ENCODE measurements at places on chromosomes 12 and 14.
A peak's percentile ranks its signal among the peaks of the same experiment; 100 is the strongest.

DNA sequence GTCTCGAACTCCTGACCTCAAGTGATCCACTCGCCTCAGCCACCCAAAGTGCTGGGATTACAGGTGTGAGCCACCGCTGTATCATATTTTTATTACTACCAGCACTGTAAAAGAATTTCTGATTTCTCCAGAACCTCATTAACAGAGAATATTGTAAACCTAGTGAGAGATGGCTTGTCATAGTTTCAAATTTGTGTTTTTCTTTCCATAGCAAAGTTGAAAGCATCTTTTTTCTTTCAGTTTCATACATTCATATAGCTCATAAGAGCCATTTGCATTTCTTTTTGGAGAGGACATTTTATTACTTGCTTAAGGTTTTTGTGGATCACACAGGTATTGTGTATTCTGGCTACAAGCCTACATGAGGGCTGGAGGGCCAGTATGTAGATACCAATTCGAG is 58.0 kb downstream of the MIS18BP1 start:
- DNase-seq: no peak

DNA sequence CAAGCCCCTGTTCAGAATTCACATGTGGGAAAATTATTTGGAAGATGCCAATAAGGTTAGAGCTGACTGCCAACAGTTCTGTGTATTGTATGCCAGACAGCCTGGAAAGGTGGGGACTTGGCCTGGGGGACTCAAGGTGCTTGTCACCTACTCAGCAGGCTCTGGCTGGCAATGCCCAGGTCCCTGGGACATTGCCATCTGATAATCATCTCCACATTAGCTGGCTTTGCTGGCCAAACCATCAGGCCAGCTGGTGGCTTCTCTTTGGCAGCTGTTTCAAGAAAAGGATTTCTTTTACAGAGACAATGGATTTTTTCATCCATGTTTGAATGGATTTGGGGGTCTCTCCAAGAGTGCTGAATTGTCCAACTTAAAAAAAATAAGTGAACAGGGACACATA is 165.2 kb downstream of the BRMS1L start:
- DNase-seq: no peak

DNA sequence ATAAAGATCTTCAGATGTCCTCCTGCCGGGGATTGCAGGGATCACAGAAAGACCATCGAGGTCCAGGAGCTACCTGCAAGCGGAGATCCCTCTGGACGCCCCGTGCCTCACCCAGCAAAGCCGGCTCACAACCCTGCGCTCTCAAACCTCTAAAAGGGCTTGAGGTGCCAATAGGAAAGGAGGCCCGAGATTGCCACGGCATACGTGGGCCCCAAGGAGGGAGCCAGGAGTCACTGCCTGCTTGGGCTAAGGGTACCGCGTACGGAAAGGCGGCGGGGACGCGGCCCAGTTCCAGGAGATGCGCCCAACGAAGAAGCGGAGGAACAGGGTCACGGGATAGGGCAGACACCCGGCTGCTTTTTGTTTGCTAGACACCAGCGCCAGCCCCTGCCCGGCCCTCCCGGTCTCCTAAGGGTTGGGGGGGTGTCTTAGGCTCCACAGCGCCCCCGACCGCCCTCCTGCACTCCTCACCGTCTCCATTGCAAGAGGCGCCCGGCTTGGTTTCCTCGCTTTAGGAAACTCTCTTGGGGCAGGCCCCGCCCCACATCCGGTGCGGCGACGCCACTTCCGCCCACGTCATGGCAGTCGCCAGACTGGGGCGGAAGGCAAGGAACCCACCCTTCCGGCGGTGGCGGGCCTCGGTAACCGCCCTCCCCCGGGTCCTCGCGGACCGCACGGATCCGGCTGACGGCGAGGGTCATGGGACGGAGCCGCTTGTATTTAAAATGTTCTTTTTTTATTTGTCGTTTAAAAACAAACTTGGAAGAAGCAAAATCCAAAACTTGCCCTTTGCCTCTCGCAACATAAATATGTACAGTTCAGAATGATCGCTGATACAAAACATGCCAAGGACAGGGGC is at the start of gene PRKAG1:
Gene PRKAG1, minus strand, starts transcription at position 516 of the 859 bp plus-strand sequence. Its CDS starts 36 bp downstream, at position 480.
- DNase-seq: peak; percentile 90

DNA sequence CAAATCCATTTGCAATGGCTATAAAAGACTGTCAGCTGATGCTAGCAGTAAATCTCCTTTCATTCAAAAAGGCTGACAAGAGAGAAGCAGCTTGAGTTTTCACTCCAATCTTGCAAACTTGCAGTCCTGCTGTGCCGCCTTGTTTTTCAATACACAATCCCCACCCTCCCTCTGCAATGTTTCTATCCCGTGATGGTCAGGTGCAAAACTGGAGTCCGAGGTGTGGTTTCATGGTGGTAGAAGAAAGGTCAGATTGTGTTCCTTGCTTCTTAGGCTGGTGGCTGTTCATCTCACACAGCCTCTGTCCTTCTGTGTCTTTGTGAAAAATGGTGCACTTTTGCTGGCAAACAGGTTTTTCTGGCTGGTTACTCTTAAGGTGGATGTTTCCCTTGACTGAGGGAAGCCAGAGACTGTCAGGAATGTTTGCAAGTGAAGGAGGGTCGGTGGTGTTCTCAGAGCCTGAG is 27.7 kb upstream of the TBX3 start:
- no peak for DNase-seq

GRCh38 chr12:117284140-117284539 is 77.3 kb downstream of the NOS1 start:
- DNase-seq: no peak

DNA sequence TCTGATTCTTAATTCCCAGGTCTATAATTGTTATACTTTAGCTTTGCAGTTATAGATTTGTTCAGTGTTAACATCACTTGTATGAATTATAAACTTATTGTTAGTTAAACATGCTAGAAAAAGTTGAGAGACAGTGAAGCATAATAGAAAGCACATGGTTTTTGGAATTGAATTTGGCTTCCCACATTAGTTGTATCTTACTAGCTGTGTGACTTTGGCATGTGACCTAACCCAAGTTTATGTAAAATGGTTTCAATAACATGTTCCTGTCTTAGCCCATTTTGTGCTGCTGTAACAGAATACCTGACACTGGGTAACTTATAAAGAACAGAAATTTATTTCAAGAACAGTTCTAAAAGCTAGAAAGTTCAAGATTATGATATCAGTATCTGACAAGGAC is 146.3 kb downstream of the PDE3A start:
- DNase-seq: no peak

- no peak for DNase-seq
Measured at GRCh38 chr12:115451780-115452736, 768.1 kb upstream of the TBX3 start.

DNA sequence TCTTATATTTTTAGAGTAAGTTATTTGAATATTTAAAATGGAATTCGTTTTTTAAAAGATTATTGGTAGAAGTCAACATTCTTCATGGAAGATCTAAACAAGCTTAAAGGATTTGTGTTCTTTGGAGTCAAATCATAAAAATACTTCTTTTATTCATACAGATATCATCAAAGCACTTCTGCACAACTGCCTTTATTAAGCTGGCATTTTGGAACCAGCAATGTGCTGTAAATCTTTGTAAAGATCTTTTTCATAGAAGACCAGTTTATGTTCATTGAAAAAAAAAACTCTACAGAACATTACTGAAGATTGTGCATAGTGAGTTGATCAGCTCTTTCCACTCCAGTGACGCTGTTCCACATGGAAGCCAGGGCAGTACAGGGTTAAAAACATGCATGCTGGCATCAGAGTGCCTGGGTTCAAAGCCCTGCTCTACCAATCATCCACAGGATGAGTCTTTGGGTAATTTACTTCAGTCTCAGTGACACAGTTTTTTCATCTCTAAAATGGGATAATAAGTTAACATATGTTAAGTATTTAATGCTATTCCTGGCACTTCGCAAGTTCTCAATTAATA is 109.6 kb upstream of the SLC38A4 start:
- no peak for DNase-seq

DNA sequence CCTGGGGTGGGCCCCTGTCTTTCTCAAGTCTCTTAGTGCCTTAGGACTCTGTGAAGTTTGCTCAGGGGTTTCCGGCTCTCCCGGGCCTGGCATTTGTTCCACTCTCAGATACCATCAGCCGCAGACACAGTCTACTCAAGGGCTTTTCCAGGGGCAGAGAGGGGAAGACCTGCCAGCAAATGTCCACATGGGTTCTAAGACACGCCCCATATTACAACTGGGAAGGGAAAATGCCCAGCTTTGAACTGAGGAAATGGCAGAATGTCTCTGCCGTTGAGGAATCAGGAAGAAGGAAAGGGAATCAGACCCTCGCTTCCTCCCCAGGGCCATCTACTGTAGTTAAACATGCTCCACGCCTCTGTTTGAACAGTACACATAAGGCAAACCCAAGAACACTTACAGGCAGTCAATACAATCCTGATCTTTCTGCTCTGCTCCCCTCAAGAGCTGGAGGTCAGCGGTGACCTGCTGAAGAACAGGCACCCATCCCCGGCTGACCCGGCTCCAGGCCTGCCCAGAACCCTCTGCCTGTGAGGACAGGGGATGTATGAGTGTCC is 7.9 kb downstream of the CCDC85C start:
- DNase-seq: no peak
